Activated CD4-positive, alpha-beta T cell treated with anti-CD3 and anti-CD28 coated beads, Interleukin-2, amount 10 ng/mL, durations not matched to agents 7 days and 5 days (primary cell): ENCODE measurements at places on chromosomes 11 and 22. TPM values are rescaled to one million over a fixed set of nuclear protein-coding genes. Genes with fewer than 3 reads are reported as not detected.

Gene IL10RA
- 161 TPM for total RNA-seq

Gene ZP1
- total RNA-seq = not detected

Gene HEPHL1
- total RNA-seq = not detected

Gene HSPB2
- total RNA-seq = not detected

Gene C1QTNF5
- not detected for total RNA-seq

GRCh38 chr22:49574205-49574880 is 253.3 kb downstream of the BRD1 start:
- no peaks in the 10 kb centered on the region for H3K27me3 ChIP-seq
- no peak overlapping the region for H3K27ac ChIP-seq
- H3K4me3 ChIP-seq = no peak overlapping the region

DNA sequence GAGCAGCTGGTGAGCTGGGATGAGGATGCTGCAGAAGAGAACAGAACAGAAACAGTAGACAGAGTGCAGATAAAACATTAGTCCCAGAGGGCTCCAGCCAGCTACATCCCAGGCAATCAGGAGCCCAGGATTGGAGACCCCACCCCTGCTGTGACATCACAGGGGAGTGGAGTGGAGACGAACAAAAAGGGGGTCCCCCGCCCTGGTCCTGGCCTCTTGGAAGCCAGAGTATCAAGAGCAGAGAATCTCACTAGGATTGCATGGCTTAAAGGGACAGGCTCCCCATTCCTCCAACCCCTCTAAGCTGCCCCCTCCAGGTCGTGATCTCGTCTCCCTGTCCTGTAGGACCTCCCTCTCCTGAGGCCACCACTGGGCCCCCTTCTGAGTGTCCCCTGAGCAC is at the start of gene P2RX3:
P2RX3 (plus strand) TSS at position 211 of the 400 bp plus-strand sequence. CDS start 199 bp downstream, outside the sequence.
- peaks cover 30% of the 10 kb centered on the region for H3K4me1 ChIP-seq
- DNase-seq = no peak
- peaks cover 14% of the 10 kb centered on the region for H3K36me3 ChIP-seq

- peaks cover 6% of the 10 kb centered on the region for H3K4me1 ChIP-seq
- H3K36me3 ChIP-seq = no peaks in the 10 kb centered on the region
- H3K27ac ChIP-seq = no peak overlapping the region
- H3K27me3 ChIP-seq = peaks cover 21% of the 10 kb centered on the region
These were observed 12.3 kb upstream of the P2RY2 start for GRCh38 chr11:73205661-73206343.

- no peaks in the 10 kb centered on the region for H3K4me1 ChIP-seq
- DNase-seq = no peak
- H3K36me3 ChIP-seq = no peaks in the 10 kb centered on the region
- H3K27ac ChIP-seq = no peak overlapping the region
These were observed 19.2 kb upstream of the MRGPRX1 start for GRCh38 chr11:18958221-18958910.

DNA sequence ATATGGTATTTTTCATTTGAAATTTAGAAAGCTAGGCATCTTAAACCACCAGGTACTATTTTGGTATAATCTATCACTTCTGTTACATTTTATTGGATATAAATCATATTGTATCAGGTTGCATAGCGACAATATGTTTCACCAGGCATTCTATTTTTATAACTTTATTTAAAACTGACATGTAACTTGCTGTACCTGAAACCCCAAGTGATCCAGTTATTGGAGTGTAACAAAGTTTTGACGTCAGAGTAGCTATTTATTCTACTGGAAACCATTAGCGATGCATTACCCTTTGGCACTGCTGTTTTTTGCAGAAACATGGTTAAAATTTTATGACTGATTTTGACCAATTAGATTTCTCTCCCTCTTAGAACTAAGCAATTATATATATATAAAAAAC is 160.7 kb downstream of the METTL15 start:
- no peaks in the 10 kb centered on the region for H3K27me3 ChIP-seq
- H3K36me3 ChIP-seq = peaks cover 10% of the 10 kb centered on the region
- no peak overlapping the region for H3K4me3 ChIP-seq
- H3K4me1 ChIP-seq = no peaks in the 10 kb centered on the region
- no peak for DNase-seq

- no peaks in the 10 kb centered on the region for H3K36me3 ChIP-seq
- peaks cover 5% of the 10 kb centered on the region for H3K27me3 ChIP-seq
- no peak overlapping the region for H3K27ac ChIP-seq
- DNase-seq = no peak
- no peak overlapping the region for H3K4me3 ChIP-seq
- H3K4me1 ChIP-seq = no peaks in the 10 kb centered on the region
These were observed 93.7 kb upstream of the CARD18 start for GRCh38 chr11:105233285-105233684.

- no peaks in the 10 kb centered on the region for H3K36me3 ChIP-seq
- DNase-seq = no peak
- no peak overlapping the region for H3K4me3 ChIP-seq
- H3K27ac ChIP-seq = no peak overlapping the region
- H3K4me1 ChIP-seq = peaks cover 10% of the 10 kb centered on the region
These were observed 95.5 kb upstream of the TMEM45B start for GRCh38 chr11:129720156-129720555.
